ENCODE measurements at places on chromosomes 5 and 9. TPM values are rescaled to one million over a fixed set of nuclear protein-coding genes. Genes with fewer than 3 reads are reported as not detected.

ADAMTS6 gene
- 3.5 TPM for total RNA-seq

WDR31 gene
- total RNA-seq, result 5.4 TPM

ELOVL7 gene
- 0.08 TPM for total RNA-seq

SLIT3 gene
- 59.3 TPM for total RNA-seq

IL4 gene
- not detected for total RNA-seq

TAF11L2 gene
- total RNA-seq, result 0.67 TPM

FOXD4L5 gene
- not detected for total RNA-seq

SMIM33 gene
- total RNA-seq, result 0.58 TPM

SGTB gene
- 29.4 TPM for total RNA-seq

ROR2 gene
- 13.5 TPM for total RNA-seq

SLC6A3 gene
- total RNA-seq, result 1.1 TPM

OSMR gene
- total RNA-seq, result 0.71 TPM

ARSI gene
- total RNA-seq, result 2.2 TPM

STK10 gene
- 31.1 TPM for total RNA-seq

IGFBPL1 gene
- 3.4 TPM for total RNA-seq

GAPT gene
- total RNA-seq, result not detected

CATSPER3 gene
- total RNA-seq, result 0.21 TPM

FCN2 gene
- not detected for total RNA-seq

SEMA5A gene
- total RNA-seq, result 43.4 TPM

CBY3 gene
- total RNA-seq, result 0.64 TPM

Data from motor neuron (in vitro differentiated cells).